ENCODE measurements at places on chromosomes 4 and X.

DNA sequence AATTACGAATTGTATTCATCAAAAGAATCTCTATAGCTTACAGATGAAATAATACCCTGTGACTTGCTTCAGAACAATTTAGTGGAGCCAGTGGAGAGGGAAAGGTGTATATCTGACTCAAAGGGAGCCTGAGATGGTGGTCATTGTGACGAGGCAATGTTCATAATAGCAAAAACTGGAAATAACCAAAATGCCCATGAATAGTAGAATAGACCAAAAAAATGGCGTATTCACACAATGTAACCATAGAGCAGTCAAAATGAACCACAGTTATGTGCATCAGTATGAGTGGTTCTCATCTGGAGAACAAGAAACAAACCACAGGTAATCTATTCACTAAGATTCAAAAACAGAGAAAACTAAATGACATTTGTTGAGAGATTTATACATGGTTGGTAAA, 125.3 kb upstream of the CLNK start:
- no peak for DNase-seq

DNA sequence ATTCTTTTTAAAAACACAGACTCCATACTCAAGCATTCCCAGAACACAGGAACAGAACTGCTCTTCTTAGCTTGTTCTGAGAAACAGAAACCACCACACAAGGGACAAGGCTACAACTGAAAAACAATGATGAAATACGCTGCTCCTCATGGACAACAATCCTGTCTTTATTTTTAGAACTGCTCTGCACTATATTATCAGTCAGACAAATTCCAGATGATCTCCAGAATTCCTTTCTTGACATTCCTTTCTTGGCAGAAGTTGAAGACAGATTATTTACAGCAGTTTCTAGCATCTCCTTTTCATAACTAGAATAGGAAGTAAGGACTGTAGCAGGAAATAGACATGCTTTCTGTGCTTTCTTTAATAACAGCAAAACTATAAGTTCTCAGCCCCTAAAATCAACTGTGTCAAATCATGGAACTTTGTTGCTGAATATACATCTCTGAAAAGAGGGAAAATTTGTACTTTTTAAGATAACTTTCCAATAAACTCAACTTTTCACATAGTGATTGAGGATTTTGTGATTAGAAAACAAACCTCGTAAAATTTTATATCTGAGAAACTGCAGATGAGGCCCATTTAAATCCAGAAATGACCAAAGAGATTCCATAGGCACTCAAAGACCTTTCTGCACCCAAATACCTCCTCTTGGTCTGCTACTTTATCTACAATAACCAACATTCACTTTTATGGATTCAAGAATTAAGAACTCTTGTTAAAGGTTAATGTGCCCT, 35.9 kb downstream of the ANTXR2 start:
- DNase-seq = no peak

DNA sequence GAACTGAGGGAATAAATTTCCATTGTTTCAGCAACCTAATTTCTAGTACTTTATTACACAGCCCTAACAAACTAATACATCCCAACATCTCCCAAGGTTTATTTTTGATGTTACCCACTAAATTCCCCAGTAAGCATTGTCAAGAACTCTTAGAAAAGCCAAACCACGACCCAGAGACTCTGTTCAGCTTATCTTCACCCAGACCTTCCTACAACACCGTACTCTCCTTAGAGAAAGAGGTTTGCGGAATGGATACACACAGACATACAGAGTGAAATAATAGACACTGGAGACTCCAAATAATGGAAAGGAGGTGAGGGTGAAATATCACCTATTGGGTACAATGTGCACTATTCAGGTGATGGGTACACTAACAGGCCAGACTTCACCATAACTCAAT, 75.6 kb downstream of the LRBA start:
- no peak for DNase-seq

DNA sequence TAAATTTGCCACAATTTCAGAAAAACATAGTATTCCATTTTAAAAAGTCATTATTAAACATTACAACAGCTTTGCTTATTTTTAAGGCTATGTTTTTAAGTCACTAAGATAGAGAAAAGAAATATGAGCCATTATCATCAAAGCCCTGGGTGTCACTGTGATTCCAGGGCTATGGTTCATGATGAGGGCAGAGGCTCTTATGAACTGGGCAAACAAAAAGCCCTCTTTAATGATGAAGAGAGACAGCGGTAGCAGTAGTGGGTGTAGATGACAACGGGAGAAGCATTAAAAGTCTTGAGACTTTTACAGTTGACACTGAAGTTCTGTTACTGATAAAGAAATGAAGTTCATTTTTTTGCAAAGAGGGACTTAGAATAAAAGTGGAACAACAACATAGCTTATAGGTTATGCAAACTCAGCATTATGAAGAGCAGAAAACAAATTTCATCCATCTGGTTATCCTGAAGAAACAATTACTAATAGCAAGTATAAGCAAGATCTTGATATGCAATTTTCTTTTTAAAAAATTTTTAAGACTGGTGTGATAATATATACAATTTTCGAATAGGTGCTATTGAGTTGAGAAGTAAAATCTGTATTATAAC, 202.7 kb upstream of the ETNPPL start:
- DNase-seq = no peak

GRCh38 chr4:143399113-143399949, 62.7 kb downstream of the GAB1 start:
- DNase-seq = no peak

- DNase-seq = no peak
These were observed 197.7 kb downstream of the SPATA18 start for GRCh38 chr4:52248820-52249219.

Measured in activated T-helper 1 cell treated with Interleukin-2 at 50 U/mL for 16 hours (primary cell).